ENCODE measurements at places on chromosomes 7 and 10.

- DNase-seq, result no peak
Measured at GRCh38 chr10:129192344-129193128, 274.5 kb upstream of the MGMT start.

- DNase-seq, result no peak
Measured at GRCh38 chr7:20240080-20240926, 23.1 kb upstream of the MACC1 start.

- no peak for DNase-seq
Measured at GRCh38 chr7:118944271-118944670, 719.8 kb downstream of the ANKRD7 start.

- no peak for DNase-seq
Measured at GRCh38 chr10:67733511-67733910, 37.5 kb upstream of the CTNNA3 start.

- DNase-seq, result no peak
Measured at GRCh38 chr10:76086170-76086760, 654.8 kb downstream of the LRMDA start.

DNA sequence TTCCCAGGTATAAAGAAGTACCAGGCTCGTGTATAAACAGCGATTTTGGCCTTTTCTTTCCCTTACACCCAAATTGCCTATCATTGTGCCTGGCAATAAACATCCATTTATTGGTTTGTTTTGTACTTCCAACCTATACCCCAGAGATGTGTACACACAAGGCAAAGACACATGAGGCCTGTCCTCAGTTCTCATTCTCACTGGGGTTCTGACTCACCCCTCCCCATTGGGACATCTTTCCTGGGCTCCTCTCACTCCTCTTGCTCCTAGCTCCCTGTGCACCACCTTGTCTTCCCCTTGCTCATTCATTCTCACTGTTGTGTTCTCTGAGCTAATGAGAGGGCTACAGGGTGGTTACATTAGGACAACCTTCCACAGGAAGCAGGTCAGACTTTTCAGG, 240.7 kb downstream of the ANK3 start:
- no peak for DNase-seq

GRCh38 chr7:135180122-135180521, 9.6 kb upstream of the CYREN start:
- no peak for DNase-seq

GRCh38 chr10:43064331-43065075, 12.4 kb upstream of the RET start:
- no peak for DNase-seq

GRCh38 chr7:149287622-149288021, 25.6 kb downstream of the ZNF783 start:
- DNase-seq, result no peak

DNA sequence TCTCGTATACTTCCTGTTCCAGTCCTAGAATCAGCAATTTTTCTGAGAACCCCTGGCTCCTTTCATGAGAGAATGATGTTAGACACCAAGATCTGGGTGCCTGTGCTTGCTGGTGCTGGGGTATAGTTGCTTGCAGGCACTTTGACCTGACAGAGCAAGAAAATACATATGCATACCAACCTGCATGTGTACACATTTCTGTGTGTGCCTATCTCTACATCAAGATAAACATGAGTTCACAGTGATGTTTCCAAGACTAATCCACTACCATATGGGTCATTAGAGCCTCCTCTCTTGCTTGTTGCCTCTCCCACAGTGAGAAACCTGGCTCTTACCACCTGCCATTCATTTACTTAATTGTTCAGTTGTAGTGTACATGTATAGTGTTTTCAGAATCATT, 229.1 kb upstream of the IGFBP3 start:
- no peak for DNase-seq

- DNase-seq, result no peak
Measured at GRCh38 chr10:122461729-122462532, 578 bp downstream of the HTRA1 start.

- no peak for DNase-seq
Measured at GRCh38 chr10:117860823-117861222, 185.9 kb downstream of the RAB11FIP2 start.

DNA sequence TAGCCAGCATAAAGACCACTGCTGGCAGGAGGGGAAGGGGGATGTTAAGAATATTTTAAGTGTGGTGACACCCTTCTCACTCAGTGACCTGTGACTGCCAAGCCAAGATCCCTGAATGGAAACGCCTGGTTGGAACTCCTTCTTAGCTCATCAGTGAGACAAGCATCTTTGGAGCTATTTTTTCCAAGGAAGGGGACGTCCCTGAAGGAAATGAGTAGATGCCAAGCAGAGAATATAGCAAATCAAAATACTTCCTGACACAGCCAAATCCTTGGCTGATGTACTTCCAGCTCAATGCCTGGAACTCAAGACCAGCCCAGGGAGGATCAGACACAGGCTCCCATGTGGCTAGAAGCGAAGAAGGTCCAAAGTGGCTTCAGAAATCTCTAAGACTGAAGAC, 82.2 kb downstream of the SORBS1 start:
- DNase-seq, result no peak

- DNase-seq, result no peak
Measured at GRCh38 chr10:60182691-60183090, 207.0 kb downstream of the ANK3 start.

- DNase-seq, result peak; percentile 47
Measured at GRCh38 chr7:112143136-112143535, 63.1 kb downstream of the DOCK4 start.

- no peak for DNase-seq
Measured at GRCh38 chr7:119964788-119965542, 308.0 kb upstream of the KCND2 start.

DNA sequence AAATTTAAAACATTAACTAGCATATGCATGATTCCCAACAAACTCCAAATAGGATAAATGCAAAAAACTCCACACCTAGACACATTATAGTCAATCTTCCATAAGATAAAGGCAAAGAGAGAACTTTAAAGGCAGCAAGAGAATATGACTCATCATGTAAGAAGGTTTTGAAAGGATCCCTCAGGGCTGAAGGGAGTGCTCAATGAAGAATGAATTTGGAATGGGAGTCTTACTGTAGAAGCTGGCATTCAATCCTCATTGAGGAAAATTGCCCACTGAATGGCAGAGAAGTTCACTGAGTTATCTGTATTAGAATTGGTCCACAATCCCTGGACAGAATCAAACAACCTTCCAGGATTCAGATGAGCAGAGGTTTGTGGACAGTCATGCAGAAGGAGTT, 26.1 kb upstream of the ZNF365 start:
- DNase-seq, result no peak

DNA sequence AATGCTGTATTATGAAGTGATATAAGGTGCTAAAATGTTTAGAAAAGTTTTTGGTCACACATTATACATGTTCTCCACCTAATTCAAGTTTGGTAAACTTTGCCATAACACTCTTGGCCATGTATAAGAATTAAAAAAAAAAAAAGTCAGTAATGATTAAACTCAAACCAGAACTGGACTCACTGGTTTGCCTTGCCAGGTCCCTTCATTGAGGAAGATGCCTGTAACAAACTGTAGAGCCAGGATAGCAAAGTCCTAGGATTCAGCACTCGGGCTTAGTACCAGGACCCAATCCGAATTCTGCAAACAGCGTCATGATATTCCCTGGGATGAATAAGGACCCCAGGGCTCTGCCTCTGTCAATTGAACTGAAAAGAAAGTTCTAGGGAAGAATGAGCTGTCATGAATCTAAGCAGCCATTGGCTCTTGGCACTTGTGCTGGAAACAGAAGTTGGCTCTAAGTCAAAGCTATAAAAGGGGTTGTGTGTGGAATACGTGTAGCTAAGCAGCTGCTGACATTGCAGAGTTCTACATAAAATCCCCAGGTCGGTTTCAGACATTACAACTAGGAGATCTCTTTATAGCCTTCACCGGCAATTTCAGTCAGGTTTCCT, 216.9 kb downstream of the C7orf25 start:
- DNase-seq, result no peak

GRCh38 chr10:87671139-87671815, 11.6 kb downstream of the PAPSS2 start:
- no peak for DNase-seq

DNA sequence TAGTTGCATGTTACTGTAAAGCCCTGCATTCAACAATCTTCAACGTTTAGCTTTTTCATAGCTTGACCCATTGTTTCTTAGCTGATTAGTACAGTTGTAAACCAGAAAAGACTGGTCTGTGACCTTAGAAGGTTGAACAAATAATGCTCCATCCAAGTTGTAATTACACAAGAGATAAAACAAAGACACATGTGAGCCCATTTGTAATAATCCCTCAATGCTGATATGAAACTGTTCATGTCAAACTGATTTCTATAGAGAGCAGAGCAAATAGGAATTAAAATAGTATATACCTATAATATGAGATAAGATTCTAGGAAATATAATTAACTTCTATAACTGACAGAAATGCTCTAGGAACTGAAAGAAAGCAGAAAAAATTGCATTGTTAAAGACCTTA, 94.7 kb upstream of the SLC25A13 start:
- no peak for DNase-seq

- no peak for DNase-seq
Measured at GRCh38 chr10:122014652-122015248, 25.8 kb downstream of the TACC2 start.

DNA sequence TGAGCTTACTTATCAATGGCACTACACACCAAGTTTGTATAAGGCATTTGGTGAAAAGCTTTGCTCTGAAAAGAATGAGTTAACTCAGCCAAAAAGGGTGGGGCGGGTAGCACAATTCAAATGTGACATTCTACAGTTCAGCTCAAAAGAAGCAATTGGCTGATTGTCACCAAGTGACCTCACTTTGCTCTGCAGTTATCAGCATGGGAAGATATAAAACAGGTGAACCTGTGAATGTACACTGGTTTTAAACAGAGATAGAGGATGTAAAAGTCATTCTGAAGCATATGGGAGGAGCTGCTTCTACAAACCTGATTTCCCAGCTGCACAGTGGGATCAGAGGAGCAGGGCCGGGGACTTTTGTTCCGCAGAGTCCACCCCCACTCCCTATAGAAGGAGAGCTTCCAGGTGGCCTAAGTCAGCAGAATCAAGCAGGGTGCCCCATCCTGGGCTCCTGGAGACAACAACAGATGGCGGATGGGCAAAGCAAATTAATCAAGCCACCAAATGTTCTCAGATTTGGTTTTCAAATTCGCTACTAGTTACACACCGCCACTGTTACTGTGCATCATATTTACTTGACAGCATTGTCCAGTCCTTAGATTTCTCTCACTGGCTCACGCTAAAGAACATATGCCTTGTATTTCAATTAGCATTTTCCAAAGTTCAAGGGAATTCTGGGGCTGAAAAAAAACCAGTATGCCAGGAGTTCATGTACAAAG, 27.5 kb upstream of the NPVF start:
- DNase-seq, result no peak

- DNase-seq, result peak; percentile 32
Measured at GRCh38 chr7:134619627-134620331, 26.9 kb upstream of the BPGM start.

- DNase-seq, result peak; percentile 95
Measured at GRCh38 chr7:76234931-76235441, 33.3 kb downstream of the SRRM3 start.

GRCh38 chr7:140249036-140249806, 72.4 kb upstream of the KDM7A start:
- DNase-seq, result no peak

- peak; percentile 23 for DNase-seq
Measured at GRCh38 chr10:10644008-10644646, 373.5 kb upstream of the CELF2 start.

- no peak for DNase-seq
Measured at GRCh38 chr10:132395704-132396493, 1.1 kb upstream of the PWWP2B start.

DNA sequence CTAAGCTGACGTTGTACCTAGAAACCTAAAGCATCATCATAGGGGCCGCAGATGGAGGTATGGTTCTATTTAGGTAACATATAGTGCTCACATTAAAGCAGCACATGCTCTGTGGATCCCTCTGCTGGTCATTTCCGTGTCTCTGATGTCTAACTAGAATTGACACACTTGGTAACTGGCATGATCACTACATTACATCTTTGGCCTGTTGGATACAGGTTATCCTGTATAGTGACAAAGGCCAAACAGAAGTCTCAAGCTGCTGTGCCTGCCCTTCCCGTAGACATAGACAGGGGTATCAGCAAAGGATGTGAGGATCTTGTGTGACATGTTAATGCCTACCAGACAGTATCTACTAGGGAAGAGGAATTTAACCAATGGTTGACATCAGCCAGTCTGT, 51.2 kb downstream of the KIF5B start:
- peak; percentile 25 for DNase-seq

DNA sequence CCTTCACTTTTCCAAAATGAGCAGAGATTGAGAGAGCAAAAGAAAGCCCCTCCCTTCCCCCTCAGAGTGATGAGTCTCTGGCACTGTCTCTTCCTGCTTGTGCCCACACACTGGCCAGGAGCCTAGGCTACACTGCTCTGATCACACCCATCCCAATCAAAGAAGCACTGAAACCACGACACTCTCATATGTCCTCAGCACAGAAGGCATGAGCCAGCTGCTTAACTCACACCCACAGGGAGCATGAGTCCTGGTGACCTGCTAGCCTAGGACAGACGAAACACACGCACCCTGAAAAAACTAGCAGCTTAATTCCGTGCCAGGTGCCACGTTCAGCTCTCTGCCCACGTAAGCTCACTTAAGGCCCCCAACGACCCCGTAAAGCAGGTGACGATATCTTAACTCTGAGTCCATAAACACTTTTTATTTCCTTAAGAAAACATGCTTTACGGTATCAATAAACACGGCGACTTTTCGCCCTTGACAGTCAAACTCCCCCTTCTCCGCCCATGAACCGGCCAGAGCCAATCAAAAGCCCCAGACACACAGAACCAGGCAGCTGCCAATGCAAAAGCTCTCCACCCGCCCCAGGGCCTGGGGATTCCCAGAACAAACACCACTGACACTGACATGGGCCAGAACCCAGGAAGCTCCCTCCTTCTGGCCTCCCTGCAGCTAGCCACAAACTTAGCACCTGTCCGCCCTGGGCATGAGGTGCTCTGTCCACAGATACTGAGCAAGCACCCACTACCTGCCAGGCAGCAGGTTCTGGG, 69.0 kb downstream of the TNRC18 start:
- DNase-seq, result peak; percentile 79

DNA sequence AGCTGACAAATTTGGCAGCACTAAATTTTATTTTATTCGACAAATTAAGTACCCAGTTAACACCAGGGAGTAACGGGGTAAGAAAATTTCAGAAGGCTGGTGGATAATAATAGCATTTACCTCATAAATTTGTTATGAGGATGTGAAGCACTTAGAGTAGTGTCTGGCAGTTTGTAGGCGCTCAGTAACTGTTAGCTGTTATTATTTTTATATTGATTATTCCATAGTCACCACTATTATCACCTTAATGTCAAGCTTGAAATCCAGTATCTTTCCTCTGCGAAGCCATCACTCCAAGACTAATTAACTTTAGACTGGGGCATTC, 563 bp upstream of the COA1 start:
- DNase-seq, result no peak

GRCh38 chr10:49371967-49372366, 23.9 kb downstream of the DRGX start:
- DNase-seq, result no peak

- no peak for DNase-seq
Measured at GRCh38 chr7:40489844-40490602, 355.2 kb downstream of the SUGCT start.
